ENCODE measurements at places on chromosomes 11 and 22.

- no peak for DNase-seq
These were observed 14.2 kb downstream of the MOB2 start for GRCh38 chr11:1472180-1473005.

- DNase-seq = no peak
These were observed 25.2 kb downstream of the NRXN2 start for GRCh38 chr11:64697663-64698375.

- peak; percentile 3 for DNase-seq
These were observed 106.6 kb upstream of the SLC22A12 start for GRCh38 chr11:64484191-64485022.

DNA sequence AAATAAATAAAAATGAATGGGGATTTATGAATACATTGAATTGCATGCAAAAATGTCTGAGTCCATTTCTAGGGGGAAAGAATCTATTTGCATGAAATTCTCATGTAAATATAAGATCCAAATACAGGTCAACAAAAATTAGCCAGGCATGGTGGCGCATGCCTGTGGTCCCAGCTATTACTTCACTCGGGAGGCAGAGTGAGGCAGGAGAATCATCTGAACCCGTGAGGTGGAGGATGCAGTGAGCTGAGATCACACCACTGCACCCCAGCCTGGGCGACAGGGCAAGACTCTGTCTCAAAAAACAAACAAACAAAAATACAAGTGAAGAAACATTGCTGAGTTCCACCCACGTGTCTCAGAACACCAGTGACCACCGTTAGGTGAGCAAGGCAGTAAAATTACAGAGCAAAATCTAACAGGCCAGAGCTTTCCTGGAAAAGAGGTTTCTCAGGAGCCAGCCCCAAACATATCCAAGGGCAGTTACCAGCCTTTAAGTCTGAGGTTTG lies 17.3 kb downstream of the PACSIN2 start:
- no peak for DNase-seq

DNA sequence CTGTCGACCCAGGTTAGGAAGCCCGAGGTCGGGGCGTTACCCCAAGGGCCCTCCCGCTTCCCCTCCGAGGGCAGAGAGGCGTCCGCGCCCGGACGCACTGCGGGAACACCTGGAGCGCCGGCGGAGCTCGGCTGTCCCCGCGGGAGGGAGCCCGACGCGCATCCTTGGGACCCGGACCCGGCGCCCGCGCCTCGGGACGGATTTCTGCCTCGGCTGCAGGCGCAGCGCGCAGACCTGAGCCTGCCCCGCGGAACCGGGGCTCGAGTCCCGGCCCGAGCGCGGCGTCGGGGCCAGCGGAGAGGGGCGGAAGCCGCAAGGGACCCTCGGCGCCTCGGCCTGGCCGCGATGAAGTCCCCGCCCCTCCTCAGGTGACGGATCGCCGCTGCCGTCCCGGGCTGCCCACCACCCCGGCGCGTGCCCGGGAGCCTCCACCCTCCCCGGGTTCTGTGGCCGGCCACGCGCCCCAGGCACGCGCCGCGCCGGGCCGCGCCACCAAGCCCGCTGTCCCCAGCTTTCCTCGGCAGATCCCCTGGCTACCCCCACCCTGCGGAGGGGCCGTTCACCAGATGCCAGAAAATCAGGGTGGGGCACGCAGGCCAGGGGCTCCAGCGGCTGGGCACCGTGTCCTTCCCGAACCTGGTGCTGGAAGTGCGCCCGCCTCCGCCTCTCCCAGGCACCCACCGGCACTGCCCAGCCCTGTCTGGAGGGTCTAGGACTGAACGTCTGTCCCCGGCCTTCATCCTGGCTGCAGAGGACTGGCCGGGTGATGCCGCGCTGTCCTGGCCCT lies 410 bp downstream of the GLB1L3 start:
- DNase-seq = peak; percentile 61
